ENCODE measurements at places on chromosomes 12 and 14. TPM values are rescaled to one million over a fixed set of nuclear protein-coding genes. Genes with fewer than 3 reads are reported as not detected.
A peak's percentile ranks its signal among the peaks of the same experiment; 100 is the strongest.

DNA sequence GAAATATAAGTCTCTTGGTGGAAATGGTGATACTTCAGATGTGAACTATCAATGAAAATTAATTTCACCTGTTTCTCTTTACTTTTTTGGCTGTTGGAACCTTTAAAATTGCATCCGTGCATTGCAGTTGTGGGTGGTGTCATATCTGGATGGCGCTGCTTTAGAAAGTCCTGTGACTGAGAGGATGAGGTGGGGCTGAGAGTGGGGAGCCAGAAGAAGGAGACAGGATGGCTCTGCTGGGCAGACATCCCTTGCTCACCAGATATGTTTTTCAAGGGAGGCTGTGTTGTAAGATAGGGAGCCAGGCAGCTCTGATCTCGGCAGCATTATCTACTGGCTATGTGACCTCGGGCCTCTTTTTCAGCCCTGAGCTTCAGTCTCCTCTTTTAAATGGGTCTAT, 12.7 kb downstream of the ASB2 start:
- no peak overlapping the region for H3K4me3 ChIP-seq
- H3K4me1 ChIP-seq = peaks cover 92% of the 10 kb centered on the region
- DNase-seq = no peak
- no peaks in the 10 kb centered on the region for H3K27me3 ChIP-seq

Gene B3GNT4
- total RNA-seq = 0.50 TPM

Gene TDRD9
- 0.62 TPM for total RNA-seq

DNA sequence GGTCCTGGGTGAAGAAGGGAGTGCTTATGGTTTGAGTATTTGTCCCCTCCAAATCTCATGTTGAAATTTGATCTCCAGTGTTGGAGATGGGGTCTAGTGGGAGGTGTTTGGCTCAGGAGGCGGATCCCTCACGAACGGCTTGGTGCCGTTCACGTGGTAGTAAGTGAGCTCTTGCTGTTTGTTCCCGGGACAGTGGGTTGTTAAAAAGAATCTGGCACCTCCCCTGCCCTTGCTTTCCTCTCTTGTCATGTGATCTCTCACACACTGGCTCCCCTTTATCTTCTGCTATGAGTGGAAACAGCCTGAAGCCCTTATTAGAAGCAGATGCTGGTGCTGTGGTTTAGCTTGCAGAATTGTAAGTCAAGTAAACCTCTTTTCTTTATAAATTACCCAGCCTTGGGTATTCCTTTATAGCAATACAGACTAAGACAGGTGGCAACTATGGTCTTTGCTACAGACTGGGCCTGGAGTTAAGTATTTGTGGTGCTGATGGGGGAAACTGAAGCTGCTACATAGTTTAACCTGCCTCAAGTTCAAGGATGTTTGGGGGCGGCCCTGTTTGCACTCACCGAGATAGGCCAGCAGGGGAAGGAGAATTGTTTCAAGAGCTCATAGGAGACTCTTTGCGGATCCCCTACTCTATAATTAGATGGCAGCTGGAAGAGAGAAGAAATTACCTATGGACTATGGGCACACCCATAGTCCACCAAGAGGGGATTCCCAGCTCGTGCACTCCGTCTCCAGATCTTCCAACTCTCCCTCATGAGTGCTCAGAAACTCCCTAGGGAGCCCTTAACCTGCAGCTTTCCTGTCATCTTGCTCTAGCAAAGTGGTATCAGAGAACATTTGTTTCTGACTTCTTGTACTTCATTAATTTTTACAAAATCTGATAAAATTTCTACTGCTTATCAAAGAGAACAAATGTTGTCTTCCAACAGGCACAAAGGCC, 164.6 kb downstream of the SLC15A5 start:
- H3K36me3 ChIP-seq = no peaks in the 10 kb centered on the region
- no peak overlapping the region for H3K27ac ChIP-seq
- no peaks in the 10 kb centered on the region for H3K4me1 ChIP-seq

DNA sequence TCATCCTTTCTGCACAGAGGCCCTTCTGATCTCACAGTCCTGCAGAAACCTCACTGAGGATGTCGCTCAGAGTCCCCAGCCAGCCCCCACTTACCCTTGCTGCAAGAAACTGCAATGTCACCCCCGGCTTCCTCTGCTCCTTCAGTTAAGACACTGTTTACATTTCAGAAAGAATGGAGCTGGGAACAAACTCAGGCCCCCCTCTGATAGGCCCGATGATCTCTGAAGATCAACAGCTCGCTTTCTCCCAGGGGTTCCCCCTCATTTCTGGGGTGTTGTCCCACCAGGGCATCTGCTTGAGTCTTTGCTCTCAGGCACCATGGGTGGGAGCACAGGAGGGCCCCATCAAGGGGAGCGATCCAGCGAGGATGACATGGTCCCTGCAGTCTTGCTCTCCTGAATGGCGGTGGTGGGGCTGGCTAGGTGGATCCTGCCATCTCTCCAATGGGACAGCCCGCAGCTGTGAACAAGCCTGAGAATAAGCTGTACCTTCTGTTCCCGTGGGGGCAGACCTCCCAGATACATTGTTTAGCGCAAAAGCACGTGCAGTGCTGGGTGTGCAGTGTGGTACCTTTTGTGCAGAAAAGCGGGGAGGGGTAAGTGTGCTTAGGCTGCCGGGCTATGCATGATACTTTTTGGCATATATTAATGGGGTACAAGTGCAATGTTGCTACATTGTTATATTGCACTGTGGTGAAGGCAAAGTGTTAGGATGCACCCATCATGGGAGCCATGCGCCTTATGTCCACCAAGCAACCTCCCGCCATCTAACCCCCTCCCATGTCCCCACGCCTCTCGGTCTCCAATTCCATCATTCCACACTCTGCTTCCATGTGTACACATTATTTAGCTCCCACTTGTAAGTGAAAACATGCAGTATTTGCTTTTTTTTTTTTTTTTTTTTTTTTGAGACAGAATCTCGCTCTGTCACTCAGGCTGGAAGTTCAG, 6.7 kb upstream of the NCOR2 start:
- H3K36me3 ChIP-seq = no peaks in the 10 kb centered on the region
- H3K27me3 ChIP-seq = no peaks in the 10 kb centered on the region
- DNase-seq = no peak
- no peaks in the 10 kb centered on the region for H3K4me1 ChIP-seq
- no peak overlapping the region for H3K27ac ChIP-seq
- no peak overlapping the region for H3K4me3 ChIP-seq

DNA sequence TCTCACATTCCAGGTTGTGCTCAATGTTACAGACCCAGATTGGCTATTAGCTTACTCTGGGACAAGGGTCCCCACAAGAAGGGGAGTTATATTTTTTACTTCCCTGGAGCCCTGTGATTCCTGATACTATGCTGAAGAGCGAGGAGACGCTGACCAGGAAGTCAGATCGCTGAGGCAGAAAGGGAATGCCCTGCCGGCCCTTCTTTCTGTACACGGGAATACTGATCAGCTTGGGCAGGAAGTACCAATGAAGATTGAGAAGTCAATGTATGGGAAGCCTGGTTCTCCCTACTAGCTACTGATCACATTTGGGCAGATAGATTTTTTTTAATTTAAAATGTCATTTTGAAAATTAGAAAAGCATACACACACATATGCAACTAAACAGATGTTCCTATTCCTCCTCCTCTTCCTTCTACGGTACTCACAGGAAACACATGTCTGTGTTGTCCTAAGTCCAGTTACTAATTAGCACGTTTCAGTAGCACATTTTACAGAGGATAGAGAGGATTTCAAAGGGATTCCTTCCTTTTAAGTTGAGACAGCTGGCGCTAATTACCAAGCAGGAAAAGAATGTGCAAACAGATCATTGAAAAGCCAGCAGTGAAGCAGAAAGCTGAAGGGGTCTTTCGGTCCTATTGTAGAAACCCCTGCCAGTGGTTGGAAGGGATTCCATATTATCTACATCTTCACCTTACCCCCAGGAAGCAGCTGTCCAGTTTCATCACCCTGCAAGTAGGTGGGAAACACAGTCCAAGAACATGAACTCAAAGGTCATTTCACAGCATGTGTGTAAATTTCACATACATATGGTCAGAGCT, 292.4 kb downstream of the DUSP6 start:
- H3K27ac ChIP-seq = no peak overlapping the region
- no peaks in the 10 kb centered on the region for H3K4me1 ChIP-seq
- H3K4me3 ChIP-seq = no peak overlapping the region
- H3K36me3 ChIP-seq = no peaks in the 10 kb centered on the region

GRCh38 chr12:29782285-29782870, 1.4 kb downstream of the TMTC1 start:
- no peak overlapping the region for H3K4me3 ChIP-seq
- no peaks in the 10 kb centered on the region for H3K36me3 ChIP-seq
- no peak for DNase-seq
- H3K4me1 ChIP-seq = peaks cover 5% of the 10 kb centered on the region

Gene AP4S1
- total RNA-seq = 5.1 TPM

Gene KCNC2
- not detected for total RNA-seq

DNA sequence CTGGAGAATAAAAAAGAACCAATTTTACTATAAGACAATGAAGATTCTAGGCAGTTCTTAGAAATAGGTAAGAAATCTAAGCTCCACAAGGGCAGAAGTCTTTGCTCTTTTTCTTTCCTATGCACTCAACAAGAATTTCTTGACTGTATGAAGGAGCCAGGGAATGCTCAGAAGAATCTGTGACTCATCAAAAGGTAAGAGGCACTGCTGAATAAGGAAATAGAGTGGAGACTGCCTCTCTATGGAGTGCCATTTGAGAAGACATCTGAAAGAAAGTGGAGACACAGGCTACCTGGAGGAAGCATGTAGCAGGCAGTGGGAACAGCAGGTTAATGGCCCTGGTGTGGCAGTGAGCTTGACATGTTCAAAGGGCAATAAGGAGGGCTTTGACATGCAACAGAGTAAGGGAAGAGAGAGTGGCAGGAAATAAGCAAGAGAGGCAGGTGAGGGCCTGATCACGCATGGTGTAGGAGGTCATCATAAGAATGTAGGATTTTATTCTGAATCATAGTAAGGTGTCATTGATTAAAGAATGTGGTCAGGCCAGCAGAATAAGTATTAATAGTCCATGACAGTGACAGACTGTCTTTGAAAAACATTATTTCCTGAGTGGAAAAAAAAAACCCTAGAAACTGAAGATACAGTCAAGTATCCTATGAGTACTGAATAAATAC, 446.7 kb upstream of the GARIN6 start:
- no peaks in the 10 kb centered on the region for H3K4me1 ChIP-seq
- no peaks in the 10 kb centered on the region for H3K36me3 ChIP-seq
- no peak for DNase-seq
- no peaks in the 10 kb centered on the region for H3K27me3 ChIP-seq
- no peak overlapping the region for H3K27ac ChIP-seq
- H3K4me3 ChIP-seq = no peak overlapping the region

DNA sequence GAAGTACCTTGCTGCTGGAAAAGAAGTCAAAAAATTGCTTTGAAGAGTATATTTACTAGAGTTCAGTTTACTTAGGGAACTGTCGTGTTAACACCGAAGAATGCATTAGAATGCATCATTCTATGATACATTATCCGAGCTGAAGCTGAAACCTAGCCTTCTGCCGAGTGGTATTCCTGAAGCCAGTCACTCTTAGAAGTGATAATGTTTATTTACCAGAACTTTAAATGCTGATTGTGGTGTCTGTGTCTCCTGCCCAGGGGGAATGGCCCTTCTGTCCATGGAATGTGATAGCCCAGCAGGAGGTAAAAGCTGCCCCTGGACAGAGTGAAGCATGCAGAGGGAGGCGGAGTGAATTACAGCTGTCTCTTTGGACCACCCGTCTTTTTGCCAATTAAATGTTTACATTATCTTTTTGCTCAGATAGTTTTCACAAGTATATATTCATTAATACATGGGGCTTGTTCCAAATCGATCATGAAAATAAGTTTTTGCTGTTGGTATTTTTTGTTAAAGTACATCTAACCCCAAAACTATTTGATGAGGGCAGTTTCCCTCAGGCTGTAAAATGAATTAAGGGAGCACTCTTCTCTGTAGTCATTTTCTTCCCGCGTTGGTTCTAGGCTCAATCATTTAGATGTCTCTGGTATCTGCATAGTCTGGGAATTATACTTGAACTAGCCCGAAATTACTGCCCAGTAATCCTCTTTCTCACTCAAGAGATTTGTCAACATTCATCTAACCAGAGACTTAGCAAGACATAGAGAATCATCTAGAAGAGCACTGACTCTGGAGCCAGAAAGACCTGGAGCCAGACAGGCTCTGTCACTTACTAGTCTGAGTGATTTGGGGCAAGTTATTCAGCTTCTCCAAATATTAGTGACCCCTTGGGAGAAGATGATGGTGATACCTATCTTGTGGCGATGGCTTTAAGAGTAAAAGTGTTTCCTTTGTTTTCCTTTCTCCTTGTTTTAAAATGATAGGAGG, 147.6 kb downstream of the CRADD start:
- H3K4me3 ChIP-seq = no peak overlapping the region
- DNase-seq = no peak
- H3K4me1 ChIP-seq = no peaks in the 10 kb centered on the region
- H3K36me3 ChIP-seq = peaks cover 1% of the 10 kb centered on the region
- H3K27ac ChIP-seq = no peak overlapping the region
- H3K27me3 ChIP-seq = no peaks in the 10 kb centered on the region

DNA sequence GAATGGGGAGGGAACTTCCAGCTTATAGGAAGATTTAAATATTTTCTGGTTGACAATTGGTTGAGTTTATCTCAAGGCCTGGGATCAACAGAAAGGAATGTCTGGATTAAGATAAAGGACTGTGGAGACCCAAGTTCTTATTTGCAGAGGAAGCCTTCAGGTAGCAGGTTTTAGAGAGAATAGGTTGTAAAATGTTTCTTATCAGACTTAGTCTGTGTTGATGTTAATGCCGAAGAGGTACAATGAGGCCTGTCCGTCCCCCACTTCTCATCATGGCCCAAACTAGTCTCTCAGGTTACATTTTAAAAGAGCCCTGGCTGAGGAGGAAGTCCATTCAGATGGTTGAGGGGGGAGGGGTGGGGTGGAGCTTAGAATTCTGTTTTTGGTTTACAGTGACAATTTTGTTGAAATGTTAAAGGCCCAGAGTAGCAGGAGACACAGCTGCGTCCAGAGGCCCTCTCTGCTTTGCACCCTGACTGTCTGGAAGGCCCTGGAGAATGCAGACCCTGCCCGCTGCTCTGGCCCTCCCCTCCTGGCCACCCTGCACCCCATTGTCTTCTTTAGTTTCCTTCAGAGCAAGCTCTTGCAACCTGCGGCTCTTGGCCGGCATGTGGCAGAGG, 672.5 kb upstream of the TMEM132C start:
- H3K27ac ChIP-seq = no peak overlapping the region
- no peak for DNase-seq
- H3K4me3 ChIP-seq = no peak overlapping the region
- H3K4me1 ChIP-seq = no peaks in the 10 kb centered on the region
- no peaks in the 10 kb centered on the region for H3K36me3 ChIP-seq

GRCh38 chr14:80957613-80958012, 2.2 kb downstream of the TSHR start:
- H3K36me3 ChIP-seq = peaks cover 16% of the 10 kb centered on the region
- H3K27ac ChIP-seq = peak overlapping the region; percentile 27
- no peak for DNase-seq
- no peak overlapping the region for H3K4me3 ChIP-seq

Gene TROAP
- total RNA-seq = 115 TPM

DNA sequence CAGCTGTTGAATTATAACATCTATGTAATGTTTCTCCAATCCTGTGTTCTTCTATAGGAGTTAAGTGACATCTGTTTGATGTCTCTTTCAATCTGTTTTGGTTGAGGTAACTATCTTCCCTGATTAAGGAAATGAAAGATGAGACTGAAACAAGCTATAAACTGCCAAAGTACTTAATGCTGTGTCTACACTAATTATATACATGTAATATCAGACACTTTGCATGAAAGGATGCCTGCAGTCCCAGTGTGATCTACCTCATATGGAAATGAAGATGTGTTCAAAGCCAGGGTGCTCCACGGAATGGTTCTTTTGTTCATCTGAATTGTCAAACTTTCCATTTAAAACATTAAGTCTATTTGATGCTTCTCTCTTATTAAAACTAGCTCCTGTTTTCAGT, 958.3 kb downstream of the GALC start:
- H3K4me1 ChIP-seq = no peaks in the 10 kb centered on the region
- no peaks in the 10 kb centered on the region for H3K27me3 ChIP-seq
- no peaks in the 10 kb centered on the region for H3K36me3 ChIP-seq
- no peak overlapping the region for H3K27ac ChIP-seq
- H3K4me3 ChIP-seq = no peak overlapping the region

All from activated CD4-positive, alpha-beta T cell treated with anti-CD3 and anti-CD28 coated beads, Interleukin-2, amount 10 ng/mL, durations not matched to agents 7 days and 5 days (primary cell).